ENCODE measurements at places on chromosomes 3 and 15. TPM values are rescaled to one million over a fixed set of nuclear protein-coding genes. Genes with fewer than 3 reads are reported as not detected.
A peak's percentile ranks its signal among the peaks of the same experiment; 100 is the strongest.

The IQCF5 gene
- total RNA-seq = not detected

DNA sequence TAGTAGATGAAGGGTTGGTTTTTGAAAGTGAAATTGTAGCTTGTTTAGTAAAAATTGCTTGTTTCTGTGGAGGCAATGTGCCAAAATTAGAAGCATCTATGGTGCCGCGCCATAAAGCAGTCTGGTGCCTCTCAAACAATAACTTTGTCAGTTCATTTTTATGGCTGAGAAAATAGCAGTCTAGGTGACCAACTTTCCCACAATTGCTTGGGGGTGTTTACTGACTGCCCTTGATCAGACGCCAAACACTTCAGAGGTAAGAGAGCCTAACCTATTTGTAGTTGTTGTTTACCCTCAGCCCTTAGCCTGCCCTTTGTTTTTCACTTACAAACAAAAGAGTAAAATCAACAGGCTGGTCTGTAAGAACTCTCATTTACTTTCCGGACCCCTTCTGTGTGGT is 174.5 kb downstream of the FNDC3B start:
- H3K36me3 ChIP-seq = no peaks in the 10 kb centered on the region
- no peak for DNase-seq
- no peak overlapping the region for H3K4me3 ChIP-seq
- H3K27me3 ChIP-seq = no peaks in the 10 kb centered on the region

The IL5RA gene
- total RNA-seq = 0.34 TPM

DNA sequence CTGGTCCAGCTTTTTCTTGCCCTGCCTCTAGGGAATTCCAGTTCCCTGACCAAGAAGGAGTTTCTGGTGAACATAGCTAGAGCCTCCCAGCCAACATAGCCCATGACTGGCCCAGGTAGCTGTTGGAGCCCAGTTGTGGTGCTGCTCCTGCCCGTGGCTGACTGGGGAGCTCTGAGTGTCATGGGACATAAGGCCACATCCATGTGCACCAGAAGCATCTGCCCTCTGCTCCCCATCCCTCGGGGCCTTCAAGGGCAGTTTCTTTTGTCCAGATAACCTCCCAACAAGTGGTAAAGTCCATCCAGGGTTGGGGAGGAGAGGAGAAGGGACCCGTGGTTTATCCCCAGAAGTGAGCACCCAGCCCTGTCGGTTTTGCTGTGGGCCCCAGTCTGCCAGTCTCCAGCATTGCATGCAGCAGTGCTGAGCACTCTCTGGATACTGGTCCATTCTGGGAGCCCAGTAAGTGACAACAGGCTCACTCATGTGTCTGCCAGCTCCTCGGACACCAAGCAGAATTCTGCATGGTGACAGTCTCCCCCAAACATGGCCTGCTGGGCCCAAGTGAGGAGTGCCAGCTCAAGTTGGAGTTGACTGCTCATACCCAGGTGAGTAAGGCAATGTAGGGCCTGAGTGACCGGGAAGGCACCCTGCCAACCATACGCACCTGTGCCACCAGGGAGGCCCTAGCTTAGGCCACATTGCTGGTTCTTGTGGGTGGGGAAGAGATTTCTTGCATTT is 28.8 kb downstream of the ACAA1 start:
- no peak overlapping the region for H3K4me3 ChIP-seq
- no peaks in the 10 kb centered on the region for H3K27me3 ChIP-seq
- no peak overlapping the region for H3K27ac ChIP-seq
- no peaks in the 10 kb centered on the region for H3K4me1 ChIP-seq

DNA sequence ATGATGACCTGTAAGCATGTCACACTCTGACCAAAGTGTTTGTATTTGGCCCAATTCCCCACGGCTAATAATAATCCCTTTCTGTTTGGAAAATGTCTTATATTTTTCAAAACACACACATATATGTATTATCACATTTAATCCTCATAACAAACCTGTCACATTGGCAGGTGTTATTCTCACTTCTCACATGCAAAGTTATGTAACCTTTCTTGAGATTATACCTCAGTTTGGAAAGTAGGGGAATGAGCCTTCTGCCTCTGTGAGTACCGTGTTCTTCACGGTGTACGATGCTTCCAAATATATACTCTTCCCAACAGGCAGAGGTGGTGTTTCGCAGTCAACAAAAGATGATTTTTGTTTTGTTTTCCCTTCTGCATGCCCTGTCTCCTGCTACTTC is 205.6 kb downstream of the TP63 start:
- H3K27me3 ChIP-seq = no peaks in the 10 kb centered on the region
- no peak for DNase-seq
- no peaks in the 10 kb centered on the region for H3K4me1 ChIP-seq
- H3K36me3 ChIP-seq = no peaks in the 10 kb centered on the region
- H3K4me3 ChIP-seq = no peak overlapping the region

The SLC12A1 gene
- total RNA-seq = not detected

GRCh38 chr3:79039192-79039591 is 728.6 kb downstream of the ROBO1 start:
- no peak overlapping the region for H3K27ac ChIP-seq
- no peak overlapping the region for H3K4me3 ChIP-seq
- no peaks in the 10 kb centered on the region for H3K27me3 ChIP-seq
- no peaks in the 10 kb centered on the region for H3K36me3 ChIP-seq
- DNase-seq = no peak

DNA sequence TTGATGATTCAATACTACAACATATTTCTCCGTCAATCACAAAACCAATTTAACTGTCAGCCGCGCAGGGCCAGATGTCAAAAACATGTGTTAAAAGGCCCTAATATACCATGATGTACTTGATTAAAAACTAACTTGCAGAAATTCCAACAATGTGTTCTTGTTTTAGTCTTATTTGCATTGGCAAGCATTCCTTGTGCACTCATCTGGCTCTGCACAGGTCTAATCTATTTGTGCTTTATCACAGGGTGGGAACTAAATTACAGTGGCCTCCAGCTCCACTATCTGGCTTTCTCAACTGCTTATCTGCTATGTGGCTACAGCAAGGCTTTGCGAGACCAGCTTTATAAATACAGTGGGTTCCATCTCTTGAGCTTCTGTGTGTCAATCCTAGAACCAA is 455.5 kb downstream of the ERC2 start:
- no peak for DNase-seq
- H3K27me3 ChIP-seq = no peaks in the 10 kb centered on the region
- H3K36me3 ChIP-seq = no peaks in the 10 kb centered on the region
- no peak overlapping the region for H3K4me3 ChIP-seq
- H3K27ac ChIP-seq = no peak overlapping the region

DNA sequence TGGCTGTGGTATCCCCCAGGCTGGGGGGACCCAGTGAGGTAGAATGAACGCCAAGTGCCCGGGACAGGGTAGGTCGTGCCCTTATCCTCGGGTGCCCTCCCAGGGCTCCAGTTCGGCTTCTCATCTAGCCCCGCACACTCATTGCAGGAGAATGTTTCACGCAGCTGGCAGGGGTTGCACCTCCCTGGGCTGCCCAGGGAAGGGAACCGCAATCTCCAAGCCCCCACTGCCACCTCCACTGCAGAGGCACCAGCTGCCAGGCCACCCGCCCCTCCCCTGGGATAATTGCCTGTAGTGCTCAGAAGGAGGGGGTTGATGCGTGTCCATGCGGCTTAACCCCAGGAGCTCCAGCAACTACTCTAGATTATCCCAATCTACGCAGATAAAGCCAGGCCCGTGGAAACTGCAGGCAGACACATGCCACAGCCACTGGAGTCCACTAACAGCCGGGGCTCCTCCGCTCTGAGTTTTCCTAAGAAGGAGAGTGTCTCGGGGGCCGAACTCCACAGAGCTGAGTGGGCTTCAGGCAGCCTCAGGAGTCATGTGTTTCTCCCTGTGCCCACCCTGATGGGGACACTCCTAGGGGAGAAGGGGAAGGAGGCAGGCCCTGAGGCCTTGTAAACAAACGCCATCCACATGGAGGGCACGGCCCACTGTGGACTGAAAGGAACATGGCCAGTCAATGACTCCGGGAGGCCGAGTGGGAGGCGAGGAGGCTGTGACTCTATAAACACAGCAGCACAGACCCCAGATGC is 137.2 kb upstream of the IQSEC1 start:
- H3K4me3 ChIP-seq = no peak overlapping the region
- no peaks in the 10 kb centered on the region for H3K4me1 ChIP-seq
- peaks cover 54% of the 10 kb centered on the region for H3K27me3 ChIP-seq

- H3K27me3 ChIP-seq = peaks cover 29% of the 10 kb centered on the region
- no peaks in the 10 kb centered on the region for H3K36me3 ChIP-seq
- H3K27ac ChIP-seq = no peak overlapping the region
- no peak for DNase-seq
- H3K4me3 ChIP-seq = no peak overlapping the region
Observed at GRCh38 chr3:138941259-138941885, 5.6 kb downstream of the FOXL2 start.

- no peaks in the 10 kb centered on the region for H3K36me3 ChIP-seq
- H3K27me3 ChIP-seq = no peaks in the 10 kb centered on the region
- H3K4me1 ChIP-seq = peaks cover 15% of the 10 kb centered on the region
- peak overlapping the region; percentile 32 for H3K27ac ChIP-seq
Observed at GRCh38 chr3:4888913-4889846, 90.1 kb upstream of the BHLHE40 start.

The ARPP19 gene
- total RNA-seq = 201 TPM

DNA sequence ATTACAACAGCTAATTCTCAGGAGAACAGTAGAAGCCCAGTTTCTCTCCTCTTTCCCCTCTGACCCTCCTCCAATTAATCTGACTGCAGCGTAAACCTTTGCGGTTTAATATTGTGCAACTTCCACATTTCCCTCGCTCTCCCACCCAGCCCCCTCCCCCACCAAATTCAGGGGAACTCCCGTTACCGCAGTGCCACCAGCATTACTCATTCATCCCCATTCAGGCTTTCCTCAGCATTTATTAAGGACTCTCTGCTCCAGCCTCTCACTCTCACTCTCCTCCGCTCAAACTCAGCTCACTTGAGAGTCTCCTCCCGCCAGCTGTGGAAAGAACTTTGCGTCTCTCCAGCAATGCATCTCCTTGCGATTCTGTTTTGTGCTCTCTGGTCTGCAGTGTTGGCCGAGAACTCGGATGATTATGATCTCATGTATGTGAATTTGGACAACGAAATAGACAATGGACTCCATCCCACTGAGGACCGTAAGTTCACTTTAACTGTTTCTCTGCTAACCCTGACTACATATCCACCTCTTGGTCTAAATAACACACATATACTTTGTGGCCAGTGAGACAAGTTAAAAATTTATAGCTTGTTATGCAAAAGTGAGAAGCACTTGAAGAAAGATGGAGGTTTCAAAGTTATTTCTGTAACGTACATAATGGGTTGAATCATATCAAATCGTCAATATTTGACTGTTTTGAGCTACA is at the start of gene PTX3:
TSS of gene PTX3 (plus strand) at position 268 of the 709 bp plus-strand sequence. CDS start at position 352, 84 bp downstream.
- H3K36me3 ChIP-seq = no peaks in the 10 kb centered on the region
- H3K4me1 ChIP-seq = peaks cover 23% of the 10 kb centered on the region
- no peaks in the 10 kb centered on the region for H3K27me3 ChIP-seq
- DNase-seq = no peak
- H3K27ac ChIP-seq = peak within 1 kb of the TSS; percentile 73

DNA sequence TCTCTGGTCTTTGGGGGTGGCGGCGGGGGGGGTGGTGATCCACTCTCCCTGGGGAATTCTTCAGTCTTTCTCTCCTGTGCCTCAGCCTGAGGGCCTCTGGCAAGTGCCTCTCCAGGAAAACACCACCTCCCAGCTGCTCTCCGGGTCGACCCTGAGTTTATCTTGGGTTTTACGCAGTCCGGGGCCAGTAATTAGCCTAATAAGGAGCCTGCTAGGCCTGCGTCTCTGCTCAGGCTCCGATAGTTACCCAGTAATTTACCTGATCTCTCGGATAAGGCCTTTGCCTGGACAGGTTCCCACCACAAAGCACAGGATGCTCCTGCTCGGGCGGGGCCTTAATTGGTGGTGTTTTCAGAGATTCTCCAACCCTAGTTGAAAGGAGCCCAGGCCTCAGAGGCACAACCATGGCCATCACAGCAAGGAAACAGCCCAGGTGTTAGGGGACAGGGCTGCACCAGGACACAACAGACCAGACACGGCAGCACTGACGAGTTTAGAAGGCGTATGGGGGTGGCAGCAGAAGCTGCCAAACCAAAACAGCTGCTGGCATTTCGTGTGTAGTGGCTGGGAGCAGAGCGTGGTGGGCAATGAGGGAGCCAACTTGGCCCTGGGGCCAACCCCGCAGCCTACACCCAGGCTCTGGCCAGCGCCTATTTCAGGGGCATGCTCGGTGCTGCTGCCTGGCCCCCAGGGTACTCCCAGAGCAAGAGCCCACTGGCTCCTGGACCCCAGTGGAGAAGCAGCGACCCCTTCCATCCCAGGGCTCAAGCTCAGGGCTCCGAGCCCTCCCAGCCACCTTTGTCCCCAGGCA is 71.4 kb downstream of the KLF13 start:
- H3K27me3 ChIP-seq = no peaks in the 10 kb centered on the region
- no peak overlapping the region for H3K4me3 ChIP-seq
- no peaks in the 10 kb centered on the region for H3K36me3 ChIP-seq
- peak; percentile 70 for DNase-seq

The ZNF660 gene
- 2.7 TPM for total RNA-seq
